Stimulated activated CD4-positive, alpha-beta T cell treated with anti-CD3 and anti-CD28 coated beads, Interleukin-4, amount 100 ng/mL, for 24 hours (primary cell): ENCODE measurements at places on chromosomes 12 and 14.

DNA sequence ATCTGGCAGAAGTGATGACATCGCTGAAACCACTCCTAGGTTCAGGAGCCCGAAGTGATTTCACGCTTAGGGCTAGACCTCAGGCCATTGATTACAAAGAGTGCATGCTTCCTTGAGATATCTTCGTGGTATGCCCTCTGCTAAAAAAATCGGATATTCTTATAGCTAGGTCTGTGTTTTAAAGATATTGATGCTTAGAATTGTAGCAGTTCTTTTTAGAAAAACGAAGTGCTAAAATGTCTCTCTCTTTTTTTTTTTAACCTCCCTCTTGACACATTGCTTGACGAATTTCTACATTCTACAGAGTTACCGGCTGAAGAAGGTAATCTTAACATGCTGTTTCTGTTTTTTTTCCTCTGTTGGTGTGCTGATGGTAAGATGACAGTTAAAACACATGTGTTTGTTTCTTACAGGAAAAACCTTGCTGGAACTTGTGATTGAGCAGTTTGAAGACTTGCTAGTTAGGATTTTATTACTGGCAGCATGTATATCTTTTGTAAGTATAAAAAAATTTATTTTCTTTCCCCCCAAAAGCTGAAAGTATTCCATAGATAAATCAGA, 1.3 kb downstream of the ATP2A2 start:
- no peak for DNase-seq

- DNase-seq = peak; percentile 78
These were observed at the start of gene SH2B3 for GRCh38 chr12:111405859-111406473. Gene SH2B3 (plus strand): TSS chr12:111405923. CDS start chr12:111418146, 12,223 bp downstream.

DNA sequence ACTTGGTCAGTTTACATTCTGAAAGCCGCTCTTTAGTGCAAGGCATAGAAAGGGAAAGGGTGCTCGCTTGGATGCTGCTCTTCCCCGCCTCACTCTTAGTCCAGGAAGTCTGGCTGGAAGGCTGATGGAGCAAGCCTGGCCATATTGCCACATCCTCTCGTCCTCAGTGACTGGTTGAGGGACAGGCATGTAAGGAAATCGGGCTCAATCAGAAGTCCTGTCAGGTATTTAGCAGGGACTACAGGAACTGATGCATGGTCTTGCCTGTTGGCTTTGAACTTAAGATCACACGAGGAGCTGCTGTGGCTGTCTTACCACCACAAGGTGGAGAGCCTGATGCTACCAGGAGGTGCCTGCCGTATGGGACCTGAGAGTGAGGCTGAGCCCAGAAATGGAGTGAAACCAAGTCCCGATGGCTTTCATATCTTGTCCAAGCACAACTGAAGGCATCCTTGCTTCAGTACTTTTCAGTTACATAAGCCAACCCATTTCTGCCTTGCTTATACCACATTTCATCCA, 10.7 kb upstream of the C12orf75 start:
- no peak for DNase-seq

DNA sequence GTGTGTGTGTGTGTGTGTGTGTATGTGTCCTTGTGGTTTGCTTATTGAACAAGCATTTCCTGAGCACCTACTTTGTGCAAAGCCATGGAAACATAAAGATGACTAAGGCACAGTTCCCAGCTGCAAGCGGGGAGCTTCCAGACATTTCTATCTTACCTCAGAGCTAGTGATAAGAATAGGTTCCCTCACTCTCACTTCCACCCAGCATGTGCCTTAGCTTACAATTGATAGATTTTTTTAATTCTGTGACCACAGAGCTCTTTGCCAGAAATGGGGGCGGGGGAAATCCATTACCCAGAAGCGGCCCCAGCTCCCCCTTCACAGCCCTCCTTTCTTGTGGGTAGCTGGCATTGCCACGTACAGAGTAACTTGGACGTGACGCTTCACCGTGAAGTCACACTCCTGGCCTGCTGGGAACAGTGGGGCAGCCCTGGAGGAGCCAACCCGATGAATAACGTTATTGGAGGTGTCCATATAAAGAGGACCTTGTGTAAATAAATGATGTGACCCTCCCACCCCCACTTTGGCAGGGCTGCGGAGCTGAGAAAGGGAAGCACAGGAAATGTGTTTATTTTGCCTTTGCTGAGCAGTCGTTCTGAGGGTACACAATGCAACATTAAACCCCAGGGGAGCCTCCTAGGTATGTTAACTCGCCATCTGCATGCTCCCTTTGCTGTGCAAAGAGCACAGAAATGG, 238.9 kb downstream of the CHST11 start:
- DNase-seq = peak; percentile 88
